ENCODE measurements at places on chromosomes 16 and 17.

GRCh38 chr16:85948616-85949265 is 49.8 kb downstream of the IRF8 start:
- H3K36me3 ChIP-seq, result no peaks in the 10 kb centered on the region
- no peak overlapping the region for H3K27ac ChIP-seq
- H3K27me3 ChIP-seq, result peaks cover 28% of the 10 kb centered on the region
- H3K4me1 ChIP-seq, result peaks cover 44% of the 10 kb centered on the region
- no peak for DNase-seq

GRCh38 chr16:57235128-57236021 is 9.7 kb upstream of the ARL2BP start:
- no peaks in the 10 kb centered on the region for H3K4me1 ChIP-seq
- H3K27ac ChIP-seq, result no peak overlapping the region
- H3K36me3 ChIP-seq, result peaks cover 62% of the 10 kb centered on the region

GRCh38 chr17:6815775-6816174 is 15.8 kb downstream of the TEKT1 start:
- no peak overlapping the region for H3K4me3 ChIP-seq
- H3K27ac ChIP-seq, result no peak overlapping the region
- H3K4me1 ChIP-seq, result no peaks in the 10 kb centered on the region
- H3K36me3 ChIP-seq, result no peaks in the 10 kb centered on the region

- peak overlapping the region; percentile 64 for H3K4me3 ChIP-seq
- no peaks in the 10 kb centered on the region for H3K36me3 ChIP-seq
- peaks cover 11% of the 10 kb centered on the region for H3K27me3 ChIP-seq
- H3K4me1 ChIP-seq, result peaks cover 11% of the 10 kb centered on the region
- no peak overlapping the region for H3K27ac ChIP-seq
- no peak for DNase-seq
These were observed 1.4 kb upstream of the GRIN2C start for GRCh38 chr17:74860872-74861661.

Measured in T-cell (primary cell).